ENCODE measurements at places on chromosomes 3 and 15. TPM values are rescaled to one million over a fixed set of nuclear protein-coding genes. Genes with fewer than 3 reads are reported as not detected.

GRCh38 chr3:2940062-2940461 is 170.1 kb downstream of the IL5RA start:
- no peak for DNase-seq

DNA sequence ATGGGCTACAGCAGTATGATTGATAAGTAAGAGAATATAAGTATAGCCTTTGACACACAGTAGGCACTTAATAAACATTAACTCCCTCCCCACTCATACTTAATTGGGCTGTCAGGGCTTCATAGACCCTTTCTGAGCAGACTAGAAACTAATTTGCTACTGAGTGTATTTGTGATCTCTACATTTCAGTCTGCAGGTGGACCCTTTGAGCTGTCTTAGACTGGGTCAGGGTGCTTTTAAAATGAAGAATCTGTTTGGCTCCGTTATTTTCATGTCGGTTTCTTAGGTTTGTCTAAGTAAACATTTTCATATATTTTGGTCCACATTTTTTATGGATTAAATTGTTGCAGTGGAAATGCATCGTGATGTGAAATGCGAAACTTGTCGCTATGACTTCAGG is 50.3 kb upstream of the SELENOK start:
- DNase-seq = no peak

DNA sequence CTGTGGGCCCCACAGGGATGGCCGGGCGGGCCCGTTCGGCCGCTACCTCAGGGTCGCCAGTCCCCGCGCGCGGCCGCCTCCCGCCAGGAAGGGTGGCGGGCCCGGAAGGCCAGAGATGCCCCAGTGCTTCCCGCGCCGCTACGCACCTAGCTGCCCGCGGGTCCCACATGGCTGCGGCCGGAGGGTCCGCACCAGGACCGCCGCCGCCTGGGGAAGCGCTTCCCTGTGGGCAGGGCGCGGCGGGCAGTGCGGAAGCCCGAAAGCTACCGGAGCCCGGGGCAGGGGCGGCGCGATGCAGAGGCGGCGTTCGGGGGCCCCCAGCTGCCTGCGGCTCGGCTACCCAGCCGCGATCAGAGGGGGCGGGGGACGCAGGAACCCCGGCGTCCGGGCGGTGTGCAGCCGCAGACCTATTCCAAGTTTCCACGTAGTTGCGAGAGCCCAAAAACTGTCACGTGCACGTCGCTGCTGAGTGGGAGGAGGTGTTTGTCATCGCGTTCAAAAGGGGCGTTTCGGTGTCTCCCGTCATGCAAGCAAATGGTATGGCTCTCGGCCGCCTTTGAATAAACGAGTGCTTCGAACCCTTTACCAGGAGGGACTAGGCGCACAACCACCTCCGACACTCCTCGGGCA is at the start of gene TRANK1:
Gene TRANK1 (minus strand): TSS at position 414 of the 630 bp plus-strand sequence. CDS start 245 bp downstream, at position 169.
- peak; percentile 61 for DNase-seq

GRCh38 chr3:17088602-17089313 is 204.0 kb downstream of the PLCL2 start:
- no peak for DNase-seq

DNA sequence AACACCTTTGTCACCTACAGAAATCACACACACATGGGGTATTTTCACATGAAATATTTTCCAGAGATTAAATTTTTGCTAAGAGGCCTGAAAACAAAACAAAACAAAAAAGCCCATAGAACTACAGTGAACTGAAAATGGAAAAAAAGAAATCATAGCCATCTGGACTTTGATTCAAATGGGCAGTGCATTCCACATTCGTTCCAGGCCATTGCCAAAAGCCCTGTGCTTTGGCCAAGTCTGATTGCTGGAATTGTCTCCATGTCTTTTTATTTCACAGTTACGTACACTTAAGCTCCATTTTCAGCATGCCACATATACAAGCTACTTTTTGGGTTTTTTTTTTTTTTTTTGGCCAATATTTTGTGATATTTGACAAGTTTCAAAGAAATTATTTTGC is 47.1 kb downstream of the TFG start:
- no peak for DNase-seq

DNA sequence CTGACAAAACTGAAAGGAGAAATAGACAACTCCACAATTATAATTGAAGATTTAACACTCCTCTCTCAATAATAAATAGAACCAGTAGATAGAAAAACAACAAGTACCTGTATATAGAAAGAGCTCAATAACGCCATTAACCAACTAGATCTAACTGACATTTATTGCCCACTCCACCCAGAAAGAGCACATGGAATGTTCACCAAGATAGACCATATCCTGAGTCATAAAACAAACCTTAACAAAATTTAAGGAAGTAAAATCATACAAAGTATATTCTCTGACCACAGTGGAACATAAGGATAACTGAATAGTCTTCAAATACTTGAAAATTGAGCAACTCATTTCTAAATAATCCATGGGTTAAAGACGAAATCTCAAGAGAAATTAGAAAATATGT is 25.1 kb downstream of the KBTBD12 start:
- no peak for DNase-seq

- no peak for DNase-seq
Observed at GRCh38 chr3:178353006-178353694, 183.1 kb upstream of the KCNMB2 start.

GRCh38 chr15:68420186-68420684 is 11.7 kb downstream of the ITGA11 start:
- no peak for DNase-seq

- DNase-seq = peak; percentile 37
Observed at GRCh38 chr15:33311312-33311971, 675 bp downstream of the RYR3 start.

DNA sequence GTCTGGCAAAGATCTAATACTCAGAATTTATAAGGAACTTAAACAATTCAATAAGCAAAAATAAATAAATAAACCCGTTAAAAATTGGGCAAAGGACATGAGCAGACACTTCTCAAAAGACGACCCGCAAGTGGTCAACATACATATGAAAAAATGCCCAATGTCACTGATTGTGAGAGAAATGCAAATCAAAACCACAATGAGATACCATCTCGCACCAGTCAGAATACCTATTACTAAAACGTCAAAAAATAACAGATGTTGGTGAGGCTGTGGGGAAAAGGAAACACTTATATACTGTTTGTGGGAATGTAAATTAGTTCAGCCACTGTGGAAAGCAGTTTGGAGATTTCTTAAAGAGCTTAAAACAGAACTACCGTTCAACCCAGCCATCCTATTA is 188.0 kb upstream of the MRPL3 start:
- DNase-seq = no peak

- no peak for DNase-seq
Observed at GRCh38 chr15:46170326-46170725, 535.5 kb downstream of the SQOR start.

DNA sequence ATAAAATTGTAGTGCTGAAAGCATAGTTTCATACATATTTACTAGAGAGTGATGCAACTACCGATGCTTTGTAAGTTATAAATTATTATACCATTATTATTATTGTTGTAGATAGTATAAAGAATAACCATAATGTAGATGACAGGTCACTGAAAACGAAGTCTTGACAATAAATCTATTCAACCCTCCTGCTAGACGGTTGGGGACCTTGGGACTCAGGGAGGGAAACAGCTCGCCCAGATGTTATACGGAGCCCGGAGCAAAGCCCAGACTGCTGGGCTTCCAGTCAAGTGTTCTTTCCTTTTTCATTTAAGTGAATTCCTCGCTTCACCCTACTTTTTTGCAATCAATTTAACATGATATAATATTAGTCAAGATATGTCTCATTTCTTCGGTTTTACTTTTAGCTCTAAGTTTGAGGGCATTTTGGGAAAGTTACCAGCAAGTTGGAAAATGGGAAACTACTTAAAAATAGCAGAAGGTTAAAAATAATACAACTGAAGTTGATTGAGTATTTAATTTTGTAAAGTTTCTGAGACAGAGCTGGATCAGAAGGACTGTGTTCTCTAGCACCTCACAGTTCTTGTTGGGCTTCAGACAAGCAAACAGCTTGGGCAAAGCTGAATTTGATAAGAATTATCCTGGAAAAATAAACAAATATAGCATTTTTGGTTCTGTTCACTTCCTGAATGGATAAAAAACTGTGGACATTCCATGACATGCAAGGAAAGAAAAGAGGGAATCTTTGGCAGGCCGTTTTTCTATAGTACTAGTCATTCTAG is 173.4 kb upstream of the TP63 start:
- DNase-seq = no peak

DNA sequence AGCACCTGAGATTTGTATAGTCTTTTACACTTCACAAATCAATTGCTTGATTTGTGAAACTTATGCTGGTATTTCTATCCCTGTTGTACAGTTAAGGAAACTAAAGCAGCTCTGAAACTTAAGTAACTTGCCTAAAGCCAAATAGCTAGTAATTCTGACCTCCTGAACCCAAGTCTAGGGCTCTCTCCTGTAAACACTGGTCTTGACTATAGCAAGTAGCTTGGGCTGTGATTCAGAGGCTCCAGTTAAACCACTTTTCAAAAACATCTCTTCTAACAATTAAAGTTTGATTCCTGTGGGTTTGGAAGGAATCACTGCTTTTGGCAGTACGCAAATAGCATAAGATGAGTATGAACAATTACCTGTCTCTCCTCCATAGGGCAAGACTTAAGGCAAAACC is 18.5 kb upstream of the CMTM8 start:
- DNase-seq = no peak

- DNase-seq = no peak
Observed at GRCh38 chr3:156811089-156811862, 14.9 kb upstream of the LEKR1 start.

DNA sequence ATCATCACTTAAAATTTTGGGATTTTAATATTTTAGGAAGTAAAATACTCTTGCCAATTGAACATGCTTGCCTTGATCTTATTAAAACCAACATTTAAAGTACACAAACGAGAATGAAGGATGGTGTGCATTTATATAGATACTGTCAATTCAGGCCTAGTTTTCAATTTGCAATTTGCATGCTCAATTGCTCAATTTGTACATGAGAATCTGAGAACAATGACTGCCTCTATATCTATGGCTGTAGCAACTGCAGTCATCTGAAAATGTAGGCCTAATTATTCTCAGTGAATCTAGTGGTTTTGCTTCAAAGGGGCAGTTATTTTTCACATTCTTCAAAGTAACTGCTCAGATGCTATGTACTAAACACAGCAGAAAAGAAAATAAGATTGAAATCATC is 18.8 kb downstream of the ZBBX start:
- no peak for DNase-seq

GRCh38 chr15:29139540-29140459 is 129.8 kb downstream of the NSMCE3 start:
- peak; percentile 62 for DNase-seq

GRCh38 chr3:58680879-58681525 is 14.4 kb upstream of the FAM3D start:
- DNase-seq = no peak

- DNase-seq = no peak
Observed at GRCh38 chr3:23981955-23982354, 36.9 kb downstream of the NR1D2 start.

DNA sequence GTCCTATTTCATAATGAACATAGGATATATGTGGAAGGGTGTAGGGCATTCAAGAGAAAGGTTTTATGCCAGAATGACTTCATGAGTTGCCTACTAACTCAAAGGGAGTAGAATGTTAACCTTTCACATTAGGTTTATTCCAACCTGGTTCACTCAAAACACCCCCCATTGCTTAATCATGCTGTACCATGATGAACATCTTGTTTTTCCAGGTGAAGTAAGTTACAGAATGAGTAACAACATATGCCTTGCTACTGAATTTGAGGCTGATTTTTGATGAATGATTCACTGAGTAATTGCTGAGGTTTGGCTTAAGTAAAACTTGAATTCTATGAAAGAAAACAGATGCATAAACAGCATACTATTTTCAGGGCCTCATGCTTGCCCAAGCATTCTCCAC is 5.9 kb upstream of the CLDN16 start:
- DNase-seq = no peak

GRCh38 chr3:76827701-76828226 is 212.1 kb upstream of the ROBO2 start:
- no peak for DNase-seq

DNA sequence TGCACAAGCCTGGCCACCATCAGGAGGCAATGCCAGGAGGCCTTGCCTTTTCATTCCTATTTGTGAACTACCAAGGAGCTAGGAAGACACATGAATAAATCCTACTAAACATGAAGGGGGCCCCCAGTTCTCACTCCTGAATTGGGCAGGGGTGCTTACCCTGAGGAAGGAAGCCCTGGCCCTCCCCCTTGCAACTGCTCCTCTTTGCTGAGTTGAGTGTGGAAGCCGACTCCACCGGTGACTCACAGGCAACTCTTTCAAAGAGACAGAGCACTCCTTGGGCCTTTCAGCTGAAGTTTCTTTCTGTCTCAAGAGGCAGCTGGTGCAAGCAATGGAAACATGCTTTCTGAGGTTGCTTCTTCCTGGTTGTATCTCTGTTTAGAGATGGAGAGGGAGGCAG is 1.7 kb downstream of the GABRG3 start:
- no peak for DNase-seq

- no peak for DNase-seq
Observed at GRCh38 chr15:65962187-65962586, 92.9 kb downstream of the RAB11A start.

GRCh38 chr3:14863333-14864100 is 44.8 kb downstream of the FGD5 start:
- DNase-seq = no peak

DNA sequence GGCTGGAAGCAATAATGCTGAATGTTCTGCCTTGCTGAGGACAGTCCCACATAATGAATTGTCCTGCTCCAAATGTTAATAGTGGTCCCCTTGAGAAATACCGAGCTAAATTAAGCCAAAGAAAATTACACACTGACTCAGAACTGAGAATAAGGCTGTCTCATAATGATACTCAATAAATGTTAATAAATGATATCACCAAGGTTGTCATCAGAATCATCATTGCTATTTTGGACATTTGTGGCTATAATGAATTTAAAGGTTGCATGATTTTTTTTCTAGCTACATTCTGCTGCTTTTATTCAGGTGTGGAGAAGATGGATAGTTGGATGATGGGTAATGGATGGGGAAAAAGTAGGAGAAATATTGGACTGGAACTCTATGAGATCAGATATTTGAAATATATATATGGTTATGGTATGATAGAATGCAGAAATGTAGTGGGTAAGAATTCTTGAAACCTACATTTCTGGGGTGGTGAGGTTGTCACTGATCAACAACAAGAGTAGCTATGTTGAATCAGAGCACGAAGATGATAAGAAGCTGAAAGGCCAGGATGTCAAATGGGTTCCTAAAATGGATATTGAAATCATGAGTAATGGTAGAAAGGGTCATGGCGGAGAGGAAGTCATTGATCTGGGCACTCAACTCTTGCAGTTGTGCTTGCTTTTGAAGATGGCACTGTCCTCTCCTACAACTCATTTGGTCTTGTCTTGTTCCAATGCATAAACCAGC is 12.8 kb downstream of the CHST2 start:
- no peak for DNase-seq

ECE2 gene
- total RNA-seq = 3.7 TPM

AHSG gene
- total RNA-seq = not detected

CADPS gene
- total RNA-seq = 270 TPM

DLEC1 gene
- 0.41 TPM for total RNA-seq

ARRDC4 gene
- 40.4 TPM for total RNA-seq

SLC9A9 gene
- 4.9 TPM for total RNA-seq

CADM2 gene
- total RNA-seq = 64.8 TPM

CCR8 gene
- total RNA-seq = not detected

CDHR4 gene
- not detected for total RNA-seq

KCNMB3 gene
- total RNA-seq = 2.0 TPM

PTX3 gene
- total RNA-seq = 16.7 TPM

All from frontal cortex (tissue), 4 donors.